ENCODE measurements at places on chromosomes 7 and 10.
A peak's percentile ranks its signal among the peaks of the same experiment; 100 is the strongest.

- peak; percentile 64 for DNase-seq
Observed at GRCh38 chr10:103542764-103543616, 49.5 kb downstream of the NEURL1 start.

DNA sequence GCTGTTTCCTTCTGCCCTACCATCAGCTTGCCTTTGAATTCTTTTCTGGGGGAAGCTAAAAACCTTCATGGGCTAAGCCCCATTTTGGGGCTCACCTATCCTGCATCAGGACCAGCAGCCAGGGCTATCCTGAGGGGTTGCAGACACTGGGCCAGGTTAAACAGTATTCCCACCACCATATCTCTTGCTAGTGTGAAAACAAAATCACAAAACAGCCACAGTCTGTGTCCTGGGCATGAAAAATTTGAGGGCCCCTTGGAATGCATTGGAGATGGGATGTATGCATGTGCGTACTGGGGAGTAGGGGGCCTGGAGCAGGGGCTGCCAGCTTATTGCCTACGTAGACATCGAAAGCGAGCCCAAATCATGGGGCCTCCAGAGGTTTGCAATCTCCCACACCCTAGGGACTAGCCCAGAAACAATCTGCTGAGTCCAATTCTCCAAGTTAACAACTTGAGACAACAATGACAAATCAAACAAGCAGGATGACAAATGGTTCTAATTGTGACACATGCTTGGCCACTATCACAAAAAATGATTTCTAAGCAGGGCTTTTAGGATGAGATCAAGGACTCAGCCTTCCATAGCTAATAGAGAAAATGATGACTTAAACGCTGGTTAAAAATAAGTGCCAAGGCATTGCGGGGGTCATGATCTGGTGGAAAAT is 557.1 kb downstream of the KCNMA1 start:
- no peak for DNase-seq

DNA sequence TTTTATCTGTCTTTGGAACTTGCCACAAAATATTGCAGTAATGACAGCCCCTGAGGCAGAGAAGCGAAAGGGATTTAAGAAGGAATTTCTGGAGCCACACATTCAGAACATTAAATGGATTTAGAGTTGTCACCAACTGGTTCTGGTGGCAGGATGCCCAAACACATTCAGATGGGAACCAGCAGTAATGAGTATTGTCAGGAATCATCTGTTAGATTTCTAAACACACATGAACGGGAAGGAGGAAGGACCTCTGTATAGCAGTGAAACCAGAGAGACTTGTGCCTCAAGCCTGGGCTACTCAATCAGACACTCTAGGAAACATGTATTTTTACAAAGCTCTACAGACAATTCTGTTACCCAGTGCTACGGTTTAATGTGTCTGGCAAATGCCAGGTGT is 103.8 kb upstream of the CCNY start:
- DNase-seq = no peak

- DNase-seq = no peak
Observed at GRCh38 chr7:44247868-44248651, 47.3 kb downstream of the YKT6 start.

GRCh38 chr10:66483966-66484365 is 441.9 kb upstream of the LRRTM3 start:
- no peak for DNase-seq

DNA sequence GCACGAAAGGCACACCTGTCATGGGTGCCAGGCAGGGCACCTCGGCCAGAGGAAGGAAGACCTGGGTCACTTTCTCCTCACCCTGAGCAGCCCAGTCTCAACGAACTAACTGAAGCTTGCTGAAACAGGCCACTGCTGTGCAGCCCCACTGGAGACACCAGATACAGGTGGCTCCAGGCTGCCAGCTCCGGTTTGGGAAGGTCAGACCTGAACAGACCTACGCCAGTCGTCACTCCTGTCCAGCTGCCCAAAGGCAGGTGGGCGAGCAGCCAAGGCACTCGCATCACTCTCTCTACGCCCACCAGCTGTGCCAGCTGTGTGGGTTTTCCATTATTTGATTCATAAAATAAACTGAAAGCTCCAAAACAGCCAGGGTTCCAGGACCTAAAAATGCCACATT is 256.1 kb downstream of the ZMYND11 start:
- no peak for DNase-seq

- no peak for DNase-seq
Observed at GRCh38 chr10:114432566-114433093, 28.3 kb upstream of the AFAP1L2 start.

GRCh38 chr10:65742906-65743305 is 1182.9 kb upstream of the LRRTM3 start:
- DNase-seq = no peak

DNA sequence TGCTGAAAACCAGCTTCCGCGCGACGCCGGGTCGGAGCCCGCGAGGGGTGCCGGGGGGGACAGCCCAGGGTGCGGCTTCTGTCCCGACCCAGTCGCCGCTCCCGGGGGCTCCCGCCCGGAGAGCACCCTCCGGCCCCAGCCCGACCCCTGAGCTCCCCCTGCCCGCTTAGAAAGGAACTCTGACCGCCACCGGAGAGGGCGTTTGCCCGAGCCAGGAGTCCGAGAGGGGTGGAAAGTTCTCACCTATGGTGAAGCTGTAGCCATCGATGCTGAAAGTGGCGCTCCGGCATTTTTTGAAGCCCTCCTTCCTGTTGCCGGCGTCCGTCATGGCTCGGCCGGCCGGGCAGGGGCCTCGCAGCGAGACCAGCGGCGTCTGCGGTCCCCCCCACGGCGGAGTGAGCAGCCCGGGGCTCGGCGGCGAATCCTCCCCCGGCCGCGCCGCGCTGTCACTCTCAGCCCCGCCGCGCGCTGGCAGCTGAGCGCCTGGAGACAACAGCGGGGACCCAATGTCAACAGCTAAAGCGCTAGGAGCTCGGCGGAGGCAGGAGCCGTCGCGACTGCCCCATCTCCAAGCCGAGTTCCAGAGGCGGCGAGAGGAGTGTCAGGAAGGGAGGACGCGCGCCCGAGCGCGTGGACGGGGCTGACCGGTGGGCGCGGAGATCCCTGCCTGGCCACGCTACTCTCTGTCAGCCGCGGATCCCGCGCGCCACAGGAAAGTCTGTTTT is 191.6 kb downstream of the LSM5 start:
- peak; percentile 44 for DNase-seq

- no peak for DNase-seq
Observed at GRCh38 chr7:156067156-156067555, 254.9 kb upstream of the SHH start.

- DNase-seq = no peak
Observed at GRCh38 chr7:159105832-159106811, 38.5 kb downstream of the VIPR2 start.

DNA sequence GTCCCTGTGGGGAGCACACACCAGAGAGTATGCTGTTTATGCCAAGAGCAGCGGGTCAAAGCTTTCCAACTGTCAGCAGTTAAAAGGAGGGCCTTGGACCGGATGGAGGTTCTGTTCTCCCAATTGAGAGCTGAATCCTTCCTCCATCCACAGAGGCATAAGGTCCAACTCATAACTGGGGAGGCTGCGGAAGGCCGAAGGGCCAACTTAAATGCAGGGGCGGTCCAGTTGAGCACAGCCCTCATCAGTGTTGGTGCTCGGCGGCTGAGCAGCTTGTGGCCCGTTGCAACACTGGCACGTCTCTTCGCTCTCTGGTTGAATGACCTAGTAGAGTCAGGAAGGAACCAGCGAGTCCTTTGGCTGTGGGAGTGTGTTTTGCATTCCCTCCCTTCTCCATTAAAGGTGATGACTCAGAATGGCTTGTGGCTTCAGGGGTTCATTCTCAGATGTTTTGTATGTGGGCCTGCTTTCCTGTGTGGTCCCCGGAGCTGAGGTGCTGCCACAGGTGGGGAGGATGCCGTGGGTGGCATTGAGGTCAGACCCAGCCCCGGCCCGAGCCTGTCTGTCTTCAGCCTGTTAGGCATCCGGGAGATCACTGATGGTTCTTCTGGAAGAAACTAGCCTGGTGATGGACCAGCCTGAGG is 44.8 kb upstream of the DMBT1 start:
- DNase-seq = no peak

DNA sequence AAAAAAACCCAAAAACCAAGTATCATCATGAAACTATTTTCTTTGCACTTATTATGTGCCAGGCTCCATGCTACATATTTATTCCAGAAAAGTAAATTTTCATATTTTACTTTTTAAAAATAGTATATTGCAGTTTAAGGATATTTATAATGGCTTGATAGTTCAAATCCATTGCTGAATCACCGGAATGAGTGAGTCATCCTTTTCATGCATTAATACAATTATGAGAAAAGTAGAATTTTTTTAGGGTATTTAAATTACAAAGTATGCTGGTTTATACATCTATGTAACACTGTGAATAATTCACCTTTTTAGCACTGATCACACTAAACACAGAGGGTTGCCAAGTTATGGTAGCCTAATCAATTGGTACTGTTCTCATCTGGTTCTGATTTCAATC is 54.3 kb downstream of the SLC16A9 start:
- DNase-seq = no peak

DNA sequence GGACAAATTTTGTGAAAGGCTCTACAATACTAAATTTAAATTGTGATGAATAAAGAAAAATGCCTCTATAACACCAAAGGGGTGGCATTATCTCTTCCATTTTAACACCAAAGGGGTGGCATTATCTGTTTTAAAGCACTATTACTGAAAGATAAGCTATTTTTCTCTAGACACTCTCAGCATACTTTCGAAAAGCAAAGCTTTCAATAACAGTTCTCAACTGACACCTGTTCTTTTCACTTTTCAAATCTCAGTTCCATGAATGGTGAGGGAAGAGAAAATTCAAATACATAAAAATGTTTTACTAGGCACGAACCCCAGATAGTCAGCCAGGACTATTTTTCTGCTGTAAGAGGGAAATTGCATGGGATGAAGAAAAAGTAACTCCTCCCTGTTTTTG is 103.8 kb downstream of the CPEB3 start:
- no peak for DNase-seq

GRCh38 chr10:103265717-103266329 is 11.1 kb upstream of the INA start:
- peak; percentile 63 for DNase-seq

- DNase-seq = no peak
Observed at GRCh38 chr7:133077394-133077793, 4.5 kb downstream of the CHCHD3 start.

GRCh38 chr7:82273886-82274285 is 169.7 kb downstream of the CACNA2D1 start:
- DNase-seq = no peak

Data from HEK293T (cell line).